ENCODE measurements at places on chromosomes 12 and 14.
A peak's percentile ranks its signal among the peaks of the same experiment; 100 is the strongest.

GRCh38 chr12:111443586-111443985, 37.9 kb downstream of the SH2B3 start:
- DNase-seq = no peak

DNA sequence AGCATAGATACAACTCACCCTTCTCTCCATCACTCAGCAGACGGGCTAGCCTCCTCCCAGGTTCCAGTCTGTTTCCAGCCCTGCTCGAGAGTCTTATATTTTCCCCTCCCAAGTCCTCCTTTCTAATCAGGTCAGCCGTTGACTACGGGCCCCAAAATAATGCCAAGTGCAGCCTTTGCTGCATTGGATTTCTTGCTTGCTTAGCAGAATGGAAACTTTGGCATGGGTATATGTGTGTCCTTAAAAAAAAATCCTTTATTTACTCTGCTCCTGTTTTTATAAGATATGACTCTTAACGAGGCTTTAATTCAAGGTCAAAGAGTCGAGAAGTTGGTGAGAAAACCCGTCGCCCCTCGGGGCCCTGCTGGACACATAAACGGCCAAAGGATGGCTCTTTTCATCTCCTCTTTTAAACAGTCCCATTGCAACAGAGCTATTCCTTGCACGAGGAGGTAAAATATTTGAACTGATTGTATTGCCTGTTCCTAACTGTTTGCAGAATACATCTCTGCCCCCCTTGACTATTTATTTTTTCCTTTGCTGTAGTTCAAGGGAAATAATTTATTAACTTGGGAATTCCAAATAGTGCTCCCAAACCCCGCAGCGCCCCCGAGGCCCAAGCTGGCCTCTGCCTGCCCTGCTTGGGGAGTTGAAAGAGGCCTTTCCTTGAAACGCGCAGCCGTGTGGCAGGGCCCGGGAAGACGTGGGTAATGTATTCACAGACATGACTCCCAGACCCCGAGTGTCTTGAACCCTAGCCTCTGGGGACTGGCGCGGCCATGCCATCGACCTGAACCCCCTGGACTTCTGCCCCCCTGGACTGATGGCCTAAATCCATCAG, 156.5 kb upstream of the MYL2 start:
- DNase-seq = no peak

DNA sequence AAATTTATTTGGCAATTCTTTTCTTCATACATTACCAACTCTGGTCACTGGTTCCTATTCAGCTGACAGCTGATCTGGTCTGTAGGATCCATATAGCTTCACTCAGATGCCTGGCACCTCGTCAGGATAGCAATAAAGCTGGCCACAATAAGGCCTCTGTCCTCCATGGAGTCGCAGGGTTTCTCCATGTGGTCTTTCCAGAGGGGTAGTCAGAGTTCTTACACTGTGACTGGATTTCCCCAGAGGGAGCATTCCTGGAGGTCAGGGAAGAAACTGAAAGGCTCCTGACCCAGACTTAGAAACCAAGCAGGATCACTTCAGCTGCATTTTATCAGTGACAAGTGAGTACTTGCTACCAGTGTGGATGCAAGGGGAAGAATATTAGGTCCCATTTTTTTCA, 34.9 kb upstream of the SIX1 start:
- no peak for DNase-seq

- peak; percentile 94 for DNase-seq
These were observed 290.2 kb downstream of the PRKD1 start for GRCh38 chr14:29637411-29637810.

DNA sequence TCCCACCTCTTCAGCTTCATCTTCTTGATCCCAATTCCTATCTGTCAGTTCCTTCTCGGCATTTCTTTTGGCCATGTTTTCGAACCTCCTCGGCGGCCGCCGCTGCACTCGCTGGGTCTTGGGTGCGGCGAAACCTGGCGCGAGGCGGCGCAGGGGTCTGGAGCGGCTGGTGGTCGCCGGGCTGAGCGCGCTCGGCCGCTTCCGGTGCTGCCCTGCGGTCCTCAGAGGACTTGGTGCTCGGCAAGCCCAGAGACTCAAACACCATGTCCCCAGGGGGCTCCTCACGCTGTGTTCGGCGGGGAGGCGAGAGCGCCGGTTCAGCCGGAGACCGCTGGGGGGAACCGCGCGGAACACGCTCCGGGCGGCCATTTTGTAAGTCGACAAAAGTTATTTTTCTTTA, 51.8 kb downstream of the PPP1R36 start:
- no peak for DNase-seq

GRCh38 chr12:41073633-41074472, 114.3 kb upstream of the PDZRN4 start:
- DNase-seq = no peak

DNA sequence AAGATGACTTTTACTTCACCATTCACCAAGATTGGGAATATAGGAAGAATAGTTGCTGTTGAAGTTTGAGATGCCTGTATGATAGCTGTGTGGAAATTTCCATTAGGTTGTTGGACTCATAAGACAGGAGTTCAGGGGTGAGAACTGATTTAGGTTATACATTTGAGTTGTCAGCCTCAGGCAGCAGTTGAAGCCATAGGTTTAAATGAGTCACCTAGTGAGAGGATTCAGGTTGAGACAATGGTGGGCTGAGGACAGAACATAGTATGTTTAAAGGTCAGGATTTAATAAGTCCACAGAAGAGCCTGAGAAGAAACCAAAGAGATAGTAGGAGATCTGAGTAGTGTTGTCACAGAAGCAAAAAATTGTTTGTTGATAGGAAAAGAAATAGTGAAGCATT, 63.6 kb upstream of the MON2 start:
- DNase-seq = no peak

Data from astrocyte of the hippocampus (primary cell).